ENCODE measurements at places on chromosomes 12 and 14.

- no peak for DNase-seq
These were observed 182.9 kb downstream of the GLT1D1 start for GRCh38 chr12:129036135-129036534.

GRCh38 chr12:1369938-1370500, 224.4 kb downstream of the FBXL14 start:
- no peak for DNase-seq

GRCh38 chr12:127886827-127887226, 380.1 kb upstream of the TMEM132C start:
- DNase-seq: no peak

DNA sequence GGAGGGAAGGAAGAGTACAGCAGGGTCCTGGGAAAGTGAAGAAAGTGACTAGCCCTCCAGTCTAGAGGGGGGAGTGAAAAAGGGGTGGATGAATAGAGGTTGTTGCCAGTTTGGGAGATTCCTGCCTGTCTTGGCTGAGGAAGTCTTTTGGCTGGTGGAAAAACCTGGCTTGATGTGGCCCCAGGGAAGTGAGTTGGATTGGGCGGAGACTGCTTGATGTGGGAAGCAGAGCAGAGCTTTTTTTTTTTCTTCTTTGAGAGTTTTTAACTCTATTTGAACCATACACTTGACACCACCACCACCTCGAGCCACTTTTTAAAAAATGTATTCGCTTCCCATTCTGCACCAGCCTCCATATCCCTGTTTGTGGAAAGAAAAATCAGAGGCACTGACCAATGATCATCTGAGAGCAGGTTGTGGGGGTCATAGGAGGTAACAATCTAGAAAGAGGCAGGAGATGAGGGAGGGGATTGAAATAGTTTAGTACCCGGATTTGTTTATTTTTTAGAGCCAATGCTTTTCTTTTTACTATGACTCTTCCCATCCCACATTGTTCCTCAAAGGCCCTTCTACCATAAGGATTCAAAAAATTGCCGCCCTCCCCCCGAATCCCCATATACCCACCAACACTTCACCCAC, 690 bp upstream of the DTX3 start:
- no peak for DNase-seq

DNA sequence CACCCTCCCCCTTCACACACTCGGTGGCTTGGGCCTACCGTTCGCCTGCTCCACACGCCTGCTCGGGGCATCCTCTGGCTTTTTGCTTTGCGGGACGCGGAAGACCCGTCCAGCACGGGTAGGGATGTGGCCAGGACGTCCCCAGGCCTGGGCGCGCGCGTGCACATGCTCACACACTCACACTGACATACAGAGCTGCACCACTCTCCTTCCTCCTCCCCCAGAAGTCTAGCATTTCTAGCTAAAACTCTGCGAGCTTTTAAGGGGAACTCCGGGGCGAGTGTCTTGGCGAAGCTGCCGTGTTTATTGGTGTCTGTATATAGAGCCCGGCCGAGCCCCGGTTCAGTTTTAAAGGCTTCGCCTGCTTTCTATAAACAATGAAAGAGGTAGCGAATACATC, 5.0 kb downstream of the TBX5 start:
- DNase-seq: no peak

DNA sequence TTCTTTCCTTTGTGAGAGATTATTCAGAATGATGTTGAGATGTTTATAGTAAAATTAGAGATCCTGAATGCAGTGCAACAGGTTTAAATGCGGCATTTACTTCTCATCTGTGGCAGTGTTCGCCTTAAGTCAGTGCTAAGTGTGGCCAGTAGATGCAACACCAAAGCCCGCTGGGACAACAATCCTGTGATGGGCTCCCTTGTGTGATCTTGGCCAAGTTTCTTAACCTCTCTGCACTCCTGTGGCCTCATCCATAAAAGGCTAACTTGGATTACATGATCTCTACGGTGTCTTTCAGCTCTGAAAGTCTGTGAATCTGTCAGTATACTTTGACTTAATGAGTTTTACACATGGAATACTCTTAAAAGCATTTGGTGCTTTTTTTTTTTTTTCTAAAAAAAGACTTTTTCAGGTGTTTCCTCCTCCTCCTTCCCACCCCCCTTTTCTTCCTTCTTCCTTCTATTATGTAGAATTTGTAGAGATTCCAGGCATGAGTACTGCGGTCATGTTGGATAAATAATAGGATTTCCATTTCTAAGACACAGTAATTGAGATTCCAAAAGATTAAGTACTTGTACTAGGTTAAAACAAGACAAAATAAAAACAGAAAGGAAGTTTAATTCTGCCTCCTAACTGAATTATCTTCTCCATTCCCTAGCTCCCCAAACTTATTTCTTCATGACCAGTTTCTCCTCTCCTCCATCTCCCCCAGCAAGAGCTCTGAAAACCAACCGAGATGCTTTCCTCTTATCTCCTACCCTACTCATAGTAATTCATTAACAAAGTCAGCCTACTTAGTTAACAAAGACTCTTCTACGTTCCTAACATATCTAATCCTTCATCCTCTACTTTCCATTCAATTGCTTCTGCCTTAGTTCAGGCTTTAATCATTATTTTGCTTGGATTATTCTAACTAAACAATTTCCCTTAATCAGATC, 42.2 kb upstream of the NAV3 start:
- no peak for DNase-seq

GRCh38 chr12:25146686-25147085, 48.3 kb downstream of the DNAI7 start:
- no peak for DNase-seq

GRCh38 chr14:61281186-61281947, at the start of gene TMEM30B:
TSS of gene TMEM30B (minus strand) at chr14:61281338. CDS start at chr14:61281147, 191 bp downstream.
- DNase-seq: no peak
